ENCODE measurements at places on chromosomes 3 and 15.
A peak's percentile ranks its signal among the peaks of the same experiment; 100 is the strongest.

DNA sequence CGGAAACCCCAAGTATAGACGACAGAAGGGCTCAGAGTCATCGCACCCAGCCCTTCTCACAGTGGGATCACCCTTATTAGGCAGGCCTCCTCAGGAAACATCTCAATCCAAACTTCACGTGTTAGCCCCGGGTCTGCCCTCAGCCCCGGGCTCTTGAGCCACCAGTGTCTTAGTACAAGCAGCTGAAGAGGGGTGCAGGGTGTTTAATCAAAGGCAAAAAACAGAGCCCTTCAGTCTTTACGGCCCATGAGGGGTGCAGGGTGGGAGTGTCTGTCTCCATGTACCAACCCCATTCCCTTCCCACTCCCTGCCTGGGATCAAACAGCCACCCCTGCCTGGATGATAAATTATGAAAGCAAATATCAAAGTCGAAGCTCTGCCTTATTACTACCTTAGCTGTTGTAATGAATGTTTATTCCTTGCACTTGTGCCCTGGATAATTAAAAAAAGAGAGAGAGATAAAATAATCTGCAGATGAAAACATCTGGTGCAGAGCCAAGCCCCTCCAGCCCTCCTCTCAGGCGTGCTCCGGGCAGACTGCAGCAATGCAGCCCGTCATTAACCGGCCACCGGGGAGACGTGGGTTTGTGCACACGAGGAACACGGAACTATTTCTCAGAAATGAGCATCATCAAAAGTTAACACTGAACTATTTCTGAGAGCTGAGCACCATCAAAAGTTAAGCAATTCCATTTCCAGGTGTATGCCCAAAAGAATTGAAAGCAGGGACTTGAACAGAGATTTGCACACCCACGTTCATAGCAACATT lies 64.5 kb downstream of the ADAMTS17 start:
- DNase-seq = no peak

DNA sequence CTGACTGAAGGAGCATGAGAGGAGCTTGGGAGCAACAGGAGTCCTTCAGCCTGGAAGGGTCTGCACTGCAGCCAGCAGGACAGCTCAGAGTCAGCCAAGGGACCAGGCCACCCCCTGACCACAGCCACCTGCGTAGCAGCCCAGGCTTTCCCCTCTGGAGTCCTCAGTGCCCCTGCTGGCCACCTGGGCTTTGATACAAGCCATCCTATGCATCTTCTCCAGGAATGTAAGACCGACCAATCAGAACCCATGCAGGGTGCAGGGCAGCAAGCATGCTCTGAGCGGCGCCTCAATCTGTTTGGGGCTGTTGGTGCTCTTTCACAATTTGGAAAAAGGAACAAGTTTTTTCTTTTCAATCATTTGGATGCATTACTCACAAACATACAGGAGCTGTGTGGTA lies 52.0 kb downstream of the DZIP1L start:
- DNase-seq = no peak

DNA sequence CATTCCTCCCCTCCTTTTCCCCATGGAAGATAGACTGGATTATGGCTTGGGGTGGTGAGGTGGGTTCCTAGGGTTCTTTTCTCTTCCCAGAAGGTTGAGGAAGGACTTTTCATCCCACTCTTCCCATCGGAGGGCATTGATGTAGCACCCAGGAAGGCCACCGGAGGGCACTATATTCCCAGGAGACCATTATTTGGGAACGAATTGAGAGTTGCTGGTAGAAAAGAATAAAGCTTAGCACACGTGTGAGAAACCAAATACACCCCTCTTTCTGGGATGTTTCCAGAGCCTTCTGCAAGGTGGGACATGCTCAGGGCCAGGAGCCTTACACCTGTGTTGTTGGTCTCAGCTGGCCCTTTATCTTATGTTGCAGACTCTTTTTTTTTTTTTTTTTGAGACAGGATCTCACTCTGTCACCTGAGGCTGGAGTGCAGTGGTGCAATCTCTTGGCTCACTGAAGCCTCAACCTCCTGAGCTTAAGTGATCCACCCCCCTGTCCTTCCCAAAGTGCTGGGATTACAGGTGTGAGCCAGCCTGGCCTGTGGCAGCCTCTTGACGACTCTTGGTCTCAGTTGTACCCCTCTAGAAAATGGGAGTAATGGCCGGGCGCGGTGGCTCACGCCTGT lies 6.3 kb upstream of the CDC25A start:
- DNase-seq = peak; percentile 6

GRCh38 chr3:49386056-49386756 lies 25.6 kb downstream of the RHOA start:
- no peak for DNase-seq

DNA sequence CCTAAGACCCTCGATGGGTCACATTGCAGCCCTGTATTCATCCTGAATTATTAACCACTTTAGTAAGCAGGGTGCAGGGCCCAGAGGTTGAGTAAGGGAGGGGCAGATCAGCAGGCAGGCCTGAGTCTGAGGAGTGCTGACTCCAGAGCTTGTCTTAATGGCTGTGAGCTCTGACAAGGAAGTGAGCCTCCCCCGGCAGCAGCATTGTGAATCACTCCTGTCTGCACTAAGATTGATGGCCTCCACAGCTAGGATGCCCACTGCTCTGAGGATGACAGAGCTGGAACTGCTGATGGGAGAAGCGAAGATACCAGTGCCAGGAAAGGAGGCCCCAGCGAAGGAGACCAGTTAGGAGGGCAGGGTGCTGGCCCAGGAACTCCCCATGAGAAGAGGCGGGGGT lies 46.5 kb upstream of the CCDC174 start:
- DNase-seq = no peak

DNA sequence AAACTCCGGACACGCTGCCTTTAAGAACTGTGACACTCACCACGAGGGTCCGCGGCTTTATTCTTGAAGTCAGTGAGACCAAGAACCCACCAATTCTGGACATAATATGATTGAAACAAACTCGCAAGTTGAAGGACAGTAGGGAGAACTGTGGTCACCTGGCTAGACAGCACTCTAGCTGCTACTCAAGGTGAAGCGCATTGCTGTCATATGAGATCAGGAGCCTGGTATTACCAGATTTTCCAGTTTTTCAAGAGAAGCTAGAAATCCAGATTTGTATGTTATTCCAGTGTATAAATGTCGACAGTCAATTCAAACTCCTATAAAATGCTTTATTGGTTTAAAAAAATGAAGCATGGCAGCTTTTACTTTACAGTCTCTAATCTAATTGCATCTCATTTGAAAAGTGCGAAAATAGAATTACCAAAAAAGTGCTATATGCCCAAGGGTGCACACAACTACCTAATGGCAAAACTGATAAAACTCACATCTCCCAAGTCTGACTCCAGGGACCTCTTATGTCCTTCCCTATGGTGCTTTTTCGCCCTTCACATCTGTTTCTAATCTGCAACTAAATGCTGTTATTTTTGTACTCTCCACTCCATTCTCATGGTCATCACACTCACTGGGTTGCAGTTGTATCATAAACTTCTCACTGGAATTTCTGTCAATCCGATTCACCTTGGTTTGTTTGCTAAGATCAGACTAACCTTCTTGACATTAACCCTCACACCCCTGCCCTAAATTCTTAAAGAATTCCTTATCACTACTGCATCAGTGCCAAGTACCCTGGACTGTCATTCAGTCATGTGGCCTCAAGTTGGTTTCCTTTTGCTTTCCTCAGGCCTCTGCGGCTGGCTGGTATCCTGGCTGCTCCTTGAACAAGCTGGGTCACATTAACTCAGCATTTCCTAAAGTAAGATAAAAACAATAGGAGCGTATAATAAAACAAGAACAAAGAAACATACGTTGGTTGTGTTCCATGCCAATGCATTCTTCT lies 31.5 kb upstream of the ARHGEF26 start:
- DNase-seq = no peak

DNA sequence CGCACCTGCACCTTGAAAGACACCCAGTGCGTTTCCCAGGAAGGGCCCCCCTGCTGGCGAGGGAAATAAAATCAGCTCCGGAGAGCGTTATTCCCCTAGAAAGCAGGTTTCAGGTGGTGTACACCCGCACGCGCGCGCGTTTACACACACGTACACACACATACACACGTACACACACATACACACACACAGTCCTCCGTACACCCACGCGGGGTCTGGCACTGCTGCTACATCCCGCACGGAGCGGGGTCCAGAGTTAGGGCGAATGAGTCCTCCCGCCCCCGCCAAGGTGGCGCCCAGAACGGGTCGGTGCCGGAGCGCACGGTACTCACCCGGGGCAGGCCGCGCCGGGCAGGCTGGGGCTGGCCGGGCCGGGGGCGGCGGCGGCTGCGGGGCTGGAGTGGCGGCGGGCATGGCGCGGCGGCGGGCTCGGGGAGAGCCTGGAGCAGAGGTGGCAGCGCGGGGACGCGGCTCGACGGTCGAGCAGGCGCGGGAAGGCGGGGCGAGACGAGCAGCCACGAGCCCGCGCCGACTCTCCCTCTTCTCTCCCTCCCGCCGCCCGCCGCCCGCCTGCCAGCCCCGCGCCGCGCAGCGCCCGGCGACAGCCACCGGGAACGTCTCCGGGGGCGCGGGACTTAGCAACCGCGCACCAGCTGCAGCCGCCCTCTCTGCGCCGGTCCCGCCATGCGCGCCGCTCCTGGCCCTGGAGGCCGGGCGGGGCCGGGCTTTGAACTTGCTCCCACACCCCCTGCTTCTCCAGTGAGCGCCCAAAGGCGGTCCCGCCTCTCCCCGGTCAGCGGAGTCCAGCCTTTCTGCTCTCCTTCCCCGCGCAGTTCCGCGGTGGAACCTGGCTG lies at the start of gene DCLK3:
TSS of gene DCLK3 (minus strand) at position 704 of the 854 bp plus-strand sequence. CDS start at position 414, 290 bp downstream.
- no peak for DNase-seq

- no peak for DNase-seq
Observed at GRCh38 chr3:114758831-114759699, 388.0 kb downstream of the ZBTB20 start.
